ENCODE measurements at places on chromosomes 3 and 15.

DNA sequence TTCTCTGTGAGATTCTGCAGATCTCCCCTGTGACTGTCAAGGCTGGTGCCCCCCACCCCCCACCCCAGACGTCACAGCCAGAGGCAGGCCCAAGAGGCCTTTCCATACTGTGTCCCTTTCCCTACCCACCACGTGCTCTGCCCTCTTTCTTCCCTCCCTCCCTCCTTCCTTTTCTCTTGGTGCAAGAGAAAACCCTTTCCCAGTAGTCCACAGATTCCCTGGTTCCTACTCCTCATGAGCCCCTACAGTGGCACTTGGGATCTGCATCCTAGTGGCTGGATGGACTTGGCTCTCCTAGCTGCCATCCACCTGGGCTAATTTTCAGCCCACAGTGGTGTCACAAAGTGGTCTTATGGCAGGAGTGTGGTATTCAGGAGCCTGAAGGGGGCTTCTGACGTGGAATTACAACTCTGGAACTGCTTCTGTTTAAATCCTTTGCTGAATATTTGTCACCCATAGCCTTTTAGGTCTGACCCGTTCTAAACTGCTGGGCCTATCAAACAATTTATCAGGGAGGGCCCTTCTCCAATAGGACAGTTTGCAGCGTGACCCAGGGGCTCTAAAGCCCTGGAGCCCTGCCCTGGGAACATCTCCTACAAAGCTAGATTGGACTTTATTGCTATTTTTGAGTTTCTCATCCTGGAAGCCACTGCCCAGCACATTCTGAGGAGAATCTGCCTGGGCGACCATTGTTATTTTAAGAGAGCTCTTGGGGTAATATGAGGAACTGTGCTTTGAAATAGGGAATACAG lies 35.3 kb downstream of the KLF13 start:
- DNase-seq = no peak

- no peak for DNase-seq
These were observed 14.9 kb upstream of the CSRNP1 start for GRCh38 chr3:39168156-39168780.

DNA sequence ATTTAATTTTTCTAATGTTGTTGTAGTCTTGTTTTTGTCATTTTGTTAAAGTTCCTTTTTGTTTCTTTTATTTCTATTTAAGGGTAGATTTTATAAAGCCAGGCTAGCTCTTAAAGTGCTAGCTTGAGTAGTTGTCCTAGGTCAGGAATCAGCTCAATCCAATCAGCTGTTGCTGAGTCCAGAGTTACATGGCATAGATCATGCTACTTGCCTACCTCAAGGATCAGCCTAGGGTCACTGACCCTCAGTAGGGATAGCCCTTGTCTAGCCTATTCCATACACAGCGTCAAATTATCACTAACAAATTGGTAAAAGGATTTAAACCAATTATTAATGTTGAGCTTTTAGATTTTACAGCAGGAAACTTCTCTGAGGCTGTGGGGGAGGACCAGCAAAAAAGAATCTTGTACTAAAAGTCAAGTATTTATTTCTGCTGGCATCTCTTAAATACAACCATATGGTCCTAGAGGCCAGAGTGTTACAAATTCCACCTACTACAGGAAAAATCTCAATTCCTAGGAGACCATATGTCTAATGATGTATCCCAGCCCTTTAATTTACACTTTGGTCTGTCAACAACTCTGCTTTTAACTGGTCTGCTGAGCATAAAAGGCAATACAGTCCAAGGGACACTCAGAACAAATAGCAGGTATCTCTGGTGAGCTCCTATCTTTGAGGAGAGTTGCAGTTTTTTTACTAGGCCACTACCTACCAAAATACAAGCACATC lies 138.3 kb upstream of the PTPRG start:
- no peak for DNase-seq

- no peak for DNase-seq
These were observed 36.4 kb upstream of the BOC start for GRCh38 chr3:113174801-113175485.

DNA sequence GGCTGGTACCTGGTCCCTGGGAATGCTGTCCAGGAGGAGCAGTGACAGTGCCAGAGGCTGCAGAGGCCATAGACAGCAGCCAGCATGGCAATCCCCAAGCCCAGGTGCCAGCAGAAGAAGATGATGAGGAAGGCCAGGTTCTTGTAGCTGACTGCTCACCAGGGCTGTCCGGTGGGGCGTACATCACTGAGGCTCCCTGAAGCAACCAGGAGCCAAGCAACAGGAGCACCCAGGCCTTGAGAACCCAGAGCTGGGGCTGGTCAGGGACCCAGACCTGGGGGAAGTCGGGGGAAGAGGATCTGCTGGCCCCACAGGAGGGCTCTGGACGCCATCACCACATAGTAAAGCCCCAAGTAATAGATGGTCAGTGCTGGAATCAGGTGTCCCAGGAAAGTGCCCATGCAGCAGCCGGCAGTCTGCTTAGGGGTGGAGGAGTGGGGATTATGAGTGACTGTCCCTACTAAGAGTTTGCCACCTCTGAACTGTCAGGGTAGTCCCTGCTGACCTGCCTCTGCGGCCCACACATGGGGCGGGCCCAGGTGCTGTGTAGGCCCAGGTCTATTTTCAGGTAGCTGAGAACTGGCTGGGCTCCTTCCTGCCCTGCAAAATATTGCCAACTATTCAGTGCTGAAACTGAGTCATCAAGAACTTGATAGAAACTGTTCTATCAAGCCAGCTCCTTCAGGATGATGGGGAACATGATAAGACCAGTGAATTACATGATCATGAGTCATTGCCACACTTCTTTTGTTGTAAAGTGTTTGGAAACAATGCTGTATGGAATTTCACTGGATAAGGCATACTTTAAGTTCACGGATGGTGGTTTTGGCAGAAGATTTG lies 68.7 kb downstream of the CHRD start:
- DNase-seq = no peak

GRCh38 chr3:38343797-38344594 lies 2.6 kb upstream of the XYLB start:
- no peak for DNase-seq

All from tibial nerve (tissue), 4 donors.